ENCODE measurements at places on chromosomes 5 and 9.

- no peak for DNase-seq
These were observed 102.2 kb upstream of the SPATA31D4 start for GRCh38 chr9:81825846-81826516.

DNA sequence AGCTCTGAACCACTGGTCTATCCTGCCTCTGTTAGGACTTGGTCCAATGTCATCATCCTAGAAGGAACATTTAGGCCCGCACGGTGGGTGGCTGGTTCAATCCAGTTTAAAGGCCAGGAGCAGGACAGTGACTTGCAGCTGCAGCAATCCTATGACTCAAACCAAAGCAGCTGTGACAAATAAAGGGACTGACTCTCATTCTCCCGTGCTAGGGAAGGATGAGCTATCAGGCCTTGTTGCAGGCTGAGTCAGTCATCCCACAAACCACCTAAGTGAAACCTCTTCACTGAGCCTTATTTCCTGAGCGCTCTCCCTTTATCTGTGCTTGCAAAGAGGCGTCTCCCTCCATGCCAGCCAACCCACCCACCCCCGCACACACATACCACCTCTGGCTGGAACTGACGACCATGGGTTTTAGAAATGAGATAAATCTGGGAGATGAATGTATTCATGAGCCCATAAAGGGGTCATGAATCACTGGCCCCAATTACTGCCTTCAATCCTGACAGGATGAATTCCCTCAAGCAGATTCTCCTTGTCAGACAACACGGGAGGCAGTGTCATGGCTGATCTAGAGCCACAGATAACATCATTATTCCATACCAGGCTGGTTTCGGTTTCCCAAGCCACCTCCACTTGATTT, 93.4 kb downstream of the KCNIP1 start:
- no peak for DNase-seq

DNA sequence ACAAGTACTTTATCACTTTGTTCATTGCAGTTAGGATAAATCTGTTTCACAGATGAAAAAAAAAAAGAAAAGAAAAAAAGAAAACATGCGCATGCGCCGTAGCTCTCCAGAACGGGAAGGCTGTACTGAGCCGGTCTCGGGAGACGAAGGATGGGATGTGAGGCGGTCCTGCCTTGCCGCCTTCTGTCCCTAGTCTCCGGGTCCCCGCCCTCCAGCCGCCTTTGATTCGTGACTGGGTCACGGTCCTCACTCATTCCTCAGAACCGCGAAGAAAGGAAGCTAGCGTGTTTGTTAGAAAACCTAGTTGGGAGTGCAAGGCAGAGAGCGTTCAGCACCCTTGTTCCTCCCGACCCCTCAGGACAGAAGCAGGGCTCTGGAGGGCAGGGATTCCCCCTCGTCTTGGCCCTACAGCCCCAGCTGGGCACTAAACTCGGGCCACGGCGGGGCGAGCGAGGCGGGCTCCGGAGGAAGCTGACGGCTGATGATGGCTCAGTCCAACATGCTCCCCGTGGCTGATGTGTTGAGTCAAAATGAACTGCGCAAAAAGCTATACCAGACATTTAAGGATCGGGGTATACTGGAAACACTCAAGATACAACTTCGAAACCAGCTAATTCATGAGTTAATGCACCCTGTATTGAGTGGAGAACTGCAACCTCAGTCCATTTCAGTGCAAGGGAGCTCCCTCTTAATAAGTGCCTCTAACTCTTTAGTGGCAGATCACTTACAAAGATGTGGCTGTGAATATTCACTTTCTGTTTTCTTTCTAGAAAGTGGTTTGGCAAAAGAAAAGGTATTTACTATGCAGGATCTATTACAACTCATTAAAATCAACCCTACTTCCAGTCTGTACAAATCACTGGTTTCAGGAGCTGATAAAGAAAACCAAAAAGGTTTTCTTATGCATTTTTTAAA, 40.0 kb downstream of the CPLANE1 start:
- DNase-seq, result no peak

DNA sequence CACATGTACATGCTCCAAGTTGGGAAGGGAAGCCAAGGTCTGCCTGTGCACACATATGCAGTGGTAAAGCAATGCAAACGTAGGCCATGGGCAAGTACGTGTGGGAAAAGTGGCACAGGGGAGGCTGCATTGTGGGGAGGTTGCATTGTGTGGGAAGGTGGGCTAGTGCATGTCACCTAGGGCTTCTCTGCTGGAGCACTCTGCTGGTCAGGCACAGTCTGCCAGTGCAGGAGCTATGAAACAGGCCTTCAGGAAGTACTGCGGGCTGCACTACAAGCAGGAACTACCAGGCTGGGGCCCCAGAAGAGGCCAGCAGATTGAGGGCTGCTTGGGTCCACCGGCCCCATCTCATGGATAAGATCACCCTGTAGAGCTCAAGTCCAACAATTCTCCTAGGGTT, 1694.6 kb upstream of the CDH6 start:
- no peak for DNase-seq

GRCh38 chr5:6714226-6715041, 1.2 kb downstream of the TENT4A start:
- no peak for DNase-seq

DNA sequence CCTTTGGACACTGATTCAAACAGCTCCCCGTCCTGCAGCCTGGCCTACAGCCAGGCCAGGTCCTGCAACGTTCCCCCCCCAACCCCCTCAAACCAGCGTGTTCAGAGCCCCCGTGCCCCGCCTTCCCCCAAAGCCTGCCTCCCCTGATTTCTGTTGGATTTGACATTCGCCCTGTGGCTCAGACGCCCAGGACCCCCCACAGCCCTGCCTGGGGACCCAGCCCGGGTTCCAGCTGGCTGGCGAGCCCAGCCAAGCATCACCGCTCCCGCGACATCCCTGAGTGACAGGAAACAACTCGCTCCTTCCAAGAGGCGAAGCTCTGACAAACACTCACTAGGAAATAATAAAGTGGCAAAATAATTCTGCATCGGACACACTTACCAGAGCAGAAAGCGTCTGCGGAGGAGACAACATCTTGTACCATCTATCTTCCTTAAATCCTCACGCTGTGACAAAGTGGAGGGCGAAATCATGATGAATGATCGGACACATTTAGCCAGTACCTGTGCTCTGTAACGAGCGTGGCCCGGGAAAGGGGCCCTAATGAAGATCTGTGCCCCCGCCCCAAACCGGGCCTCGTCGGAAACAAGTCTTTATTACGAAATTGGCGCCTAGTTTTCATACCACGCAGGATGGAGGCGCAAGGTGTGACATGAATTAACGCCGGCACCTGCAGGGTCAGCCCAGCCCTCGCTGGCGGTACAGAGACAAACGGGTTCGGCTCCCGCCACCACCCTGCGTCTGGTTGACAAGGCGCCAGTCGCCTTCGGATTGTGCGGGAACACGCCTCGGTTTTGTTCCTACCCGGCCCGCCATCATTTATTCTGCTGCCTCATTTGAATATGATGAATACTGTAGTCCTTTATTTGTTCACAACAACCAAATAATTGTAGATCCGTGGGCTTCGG, 91.0 kb upstream of the MVB12B start:
- no peak for DNase-seq

DNA sequence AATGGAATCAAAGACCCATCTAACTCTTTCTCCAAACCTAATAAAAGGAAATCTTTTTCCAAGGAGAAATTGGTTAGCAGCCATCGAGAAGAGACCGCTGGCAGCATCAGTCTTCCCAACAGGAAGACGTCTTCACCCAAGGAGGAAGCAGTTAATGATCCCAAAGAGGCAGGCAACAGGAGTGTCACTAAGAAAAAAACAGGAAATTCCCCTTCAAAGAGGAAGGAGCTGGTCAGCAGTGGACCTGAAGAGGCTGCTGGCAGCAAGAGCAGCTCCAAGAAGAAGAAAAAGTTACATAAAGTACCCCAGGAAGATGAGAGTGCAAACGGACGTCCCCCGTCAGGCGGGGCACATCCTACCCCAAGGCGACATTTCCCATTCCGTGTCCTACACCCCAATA, 143.7 kb downstream of the ELAVL2 start:
- DNase-seq, result no peak

- no peak for DNase-seq
These were observed 10.8 kb downstream of the KIF24 start for GRCh38 chr9:34318163-34318790.

GRCh38 chr9:93657331-93658111, 81.1 kb downstream of the PHF2 start:
- DNase-seq, result no peak

DNA sequence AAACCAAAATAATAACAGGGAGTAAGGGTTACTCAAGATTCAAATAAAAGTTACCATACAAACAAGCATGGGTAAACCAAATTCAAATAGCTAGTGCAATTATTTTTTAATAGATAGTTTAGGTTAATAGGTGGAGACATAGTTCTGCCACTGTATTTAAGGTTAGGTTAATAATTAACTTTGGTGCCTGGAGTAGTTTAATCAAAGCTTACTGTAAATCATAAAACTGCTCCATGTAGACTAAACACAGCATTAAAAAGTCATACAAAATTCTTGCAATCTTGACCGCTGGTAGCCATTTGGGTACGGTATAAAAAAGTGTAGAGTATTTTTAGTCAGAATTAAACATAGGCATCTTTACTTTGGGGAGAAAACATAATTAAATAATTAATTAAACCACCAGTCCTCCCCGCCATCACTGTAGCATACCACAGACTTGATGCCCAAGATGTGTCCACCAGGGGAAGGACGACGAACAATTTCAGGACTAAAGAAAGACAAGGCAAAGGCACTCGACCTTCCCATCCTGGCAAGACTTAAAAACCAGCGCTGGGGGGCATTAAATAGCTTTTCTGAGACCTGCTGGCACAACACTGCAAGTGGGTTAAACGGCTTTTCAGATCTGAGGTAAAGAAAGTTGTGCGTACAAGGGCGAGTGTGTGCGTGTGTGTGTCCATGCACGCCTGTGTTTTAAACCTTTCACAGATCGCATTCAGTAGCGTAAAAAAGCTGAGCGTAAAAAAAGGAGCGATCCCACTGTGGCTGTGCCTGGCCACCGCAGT, 2.9 kb downstream of the SEMA6A start:
- no peak for DNase-seq

DNA sequence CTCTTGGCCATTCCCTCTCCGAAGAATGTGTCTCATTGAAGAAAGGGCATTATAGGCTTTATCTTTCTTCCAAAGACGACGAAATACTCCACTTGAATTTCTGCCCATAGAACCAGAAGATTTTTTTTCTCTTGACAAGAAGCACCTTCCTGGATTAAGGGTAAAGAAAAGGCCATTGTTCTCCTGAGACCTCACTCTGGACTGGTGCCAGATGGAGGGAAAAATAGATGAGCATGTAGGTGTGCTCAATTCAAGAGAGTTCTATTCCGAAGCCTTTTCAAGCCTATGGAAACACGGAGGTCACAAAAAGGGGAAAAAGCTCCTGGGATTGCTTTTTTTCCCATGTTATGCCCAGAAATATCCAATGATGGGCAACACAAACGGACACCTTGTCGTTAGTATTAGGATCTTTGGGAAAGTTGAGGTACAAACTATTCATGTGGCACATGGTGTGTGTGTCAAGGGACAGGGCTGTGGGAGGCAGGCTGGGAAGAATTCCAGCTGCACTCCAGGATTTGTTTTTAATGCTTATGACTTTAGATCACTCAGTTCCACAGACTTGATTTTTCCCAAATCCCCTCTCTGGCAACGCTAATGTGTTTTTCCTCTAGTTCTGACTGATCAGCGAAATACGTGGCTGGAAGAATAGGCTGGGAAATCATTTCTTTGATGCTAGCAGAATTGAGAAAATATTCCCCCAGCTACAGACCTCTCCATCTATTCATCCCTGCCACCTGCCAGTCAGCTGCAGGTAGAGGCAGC, 89.9 kb downstream of the SIL1 start:
- no peak for DNase-seq

GRCh38 chr5:73393611-73394489, 54.7 kb downstream of the FOXD1 start:
- peak; percentile 23 for DNase-seq

DNA sequence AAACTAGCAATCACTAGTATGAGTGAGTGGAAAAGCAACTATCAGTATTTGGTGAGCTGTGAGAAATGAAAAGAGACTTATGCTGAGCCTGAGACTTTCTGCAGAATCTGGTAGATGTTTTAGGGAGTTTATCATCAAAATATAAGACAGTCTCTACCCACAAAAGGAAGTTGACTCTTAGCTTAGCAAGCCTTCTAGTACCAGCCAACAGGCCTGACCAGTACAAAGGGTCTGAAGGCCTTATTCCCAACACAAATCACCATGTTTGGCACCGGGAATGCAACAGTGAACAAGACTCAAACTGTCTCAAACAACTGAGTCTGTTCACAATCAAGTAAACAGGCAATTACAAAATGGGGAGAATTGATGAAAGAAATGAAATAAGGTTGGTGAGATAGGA, 244.4 kb downstream of the CWC27 start:
- no peak for DNase-seq

DNA sequence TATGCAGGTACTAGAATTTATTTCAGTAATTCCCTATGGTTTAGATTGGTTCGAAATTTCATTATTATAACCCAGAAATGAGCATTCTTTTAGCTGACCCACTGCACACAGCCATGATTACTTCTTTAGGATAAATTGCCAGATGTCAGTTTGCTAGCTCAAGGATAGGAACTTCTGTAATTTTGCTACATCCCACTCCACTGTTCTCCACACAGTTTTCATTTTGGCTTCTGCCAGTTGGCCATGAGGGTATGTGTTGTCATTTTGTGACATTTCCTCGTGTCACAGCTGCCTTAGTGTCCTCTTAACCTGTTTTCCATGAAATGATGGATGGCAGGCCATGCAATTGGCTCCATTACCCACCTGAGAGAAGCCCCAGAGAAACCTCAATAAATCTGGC, 16.2 kb upstream of the LCP2 start:
- DNase-seq, result no peak

DNA sequence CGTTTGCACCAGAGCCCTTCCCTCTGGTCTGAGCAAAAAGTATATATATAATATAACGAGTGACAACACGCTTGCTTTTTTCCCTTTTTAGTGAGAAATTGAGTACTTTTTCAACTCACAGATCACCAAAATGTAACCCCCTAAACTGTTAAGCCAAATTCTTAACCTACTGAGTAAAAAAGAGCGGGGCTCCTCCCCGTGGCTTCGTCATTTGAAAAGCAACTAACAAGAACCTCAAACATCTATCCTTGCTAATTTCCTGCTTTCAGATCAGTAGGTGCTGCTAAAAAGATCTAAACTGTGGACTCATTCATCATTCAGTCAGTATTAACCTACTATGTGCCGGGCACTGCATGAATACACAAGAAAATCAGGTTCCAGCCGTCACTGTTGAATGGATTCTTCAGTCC, 1.0 kb upstream of the PTBP3 start:
- peak; percentile 6 for DNase-seq

- no peak for DNase-seq
These were observed 6.4 kb upstream of the SMIM32 start for GRCh38 chr5:136199408-136199807.

- DNase-seq, result peak; percentile 42
These were observed 32.6 kb downstream of the SARDH start for GRCh38 chr9:133705576-133705975.

GRCh38 chr9:110995420-110996340, 42.6 kb downstream of the LPAR1 start:
- DNase-seq, result no peak

DNA sequence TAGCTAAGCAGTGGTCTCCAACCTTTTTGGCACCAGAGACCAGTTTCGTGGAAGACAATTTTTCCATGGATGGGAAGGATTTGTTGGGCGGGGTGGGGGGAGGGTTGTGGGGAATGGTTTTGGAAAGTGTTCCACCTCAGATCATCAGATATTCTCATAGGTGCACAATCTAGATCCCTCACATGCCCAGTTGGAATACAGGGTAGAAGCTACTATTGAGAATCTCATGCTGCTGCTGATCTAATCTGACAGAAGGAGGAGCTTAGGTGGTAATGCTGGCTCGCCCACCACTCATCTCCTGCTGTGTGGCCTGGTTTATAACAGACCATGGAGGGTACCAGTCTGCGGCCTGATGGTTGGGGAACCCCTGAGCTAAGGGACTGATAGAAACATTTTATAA, 662.7 kb upstream of the RGMB start:
- no peak for DNase-seq
